ENCODE measurements at places on chromosomes 3 and 15. TPM values are rescaled to one million over a fixed set of nuclear protein-coding genes. Genes with fewer than 3 reads are reported as not detected.

GRCh38 chr15:69297642-69298353 is 914 bp upstream of the PAQR5 start:
- DNase-seq: no peak

DNA sequence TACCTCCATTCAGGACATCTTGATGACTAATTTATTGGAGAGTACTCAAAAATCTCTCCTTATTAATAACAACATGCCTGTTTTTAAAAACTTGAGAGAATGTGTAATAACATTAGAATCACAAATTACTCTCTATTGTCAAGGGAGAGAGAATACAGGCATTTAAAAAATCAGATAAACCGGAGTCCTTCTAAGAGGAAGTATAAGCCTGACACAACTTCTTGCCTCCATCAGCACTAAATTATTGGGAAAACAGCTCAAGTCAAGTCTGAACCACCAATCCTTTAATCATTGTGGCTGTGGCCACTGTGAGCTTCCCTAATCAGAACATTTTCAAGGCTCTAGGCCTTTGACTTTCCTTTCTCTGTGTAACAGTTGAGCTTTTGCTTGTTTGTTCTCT is 38.0 kb downstream of the SSR3 start:
- DNase-seq: no peak

DNA sequence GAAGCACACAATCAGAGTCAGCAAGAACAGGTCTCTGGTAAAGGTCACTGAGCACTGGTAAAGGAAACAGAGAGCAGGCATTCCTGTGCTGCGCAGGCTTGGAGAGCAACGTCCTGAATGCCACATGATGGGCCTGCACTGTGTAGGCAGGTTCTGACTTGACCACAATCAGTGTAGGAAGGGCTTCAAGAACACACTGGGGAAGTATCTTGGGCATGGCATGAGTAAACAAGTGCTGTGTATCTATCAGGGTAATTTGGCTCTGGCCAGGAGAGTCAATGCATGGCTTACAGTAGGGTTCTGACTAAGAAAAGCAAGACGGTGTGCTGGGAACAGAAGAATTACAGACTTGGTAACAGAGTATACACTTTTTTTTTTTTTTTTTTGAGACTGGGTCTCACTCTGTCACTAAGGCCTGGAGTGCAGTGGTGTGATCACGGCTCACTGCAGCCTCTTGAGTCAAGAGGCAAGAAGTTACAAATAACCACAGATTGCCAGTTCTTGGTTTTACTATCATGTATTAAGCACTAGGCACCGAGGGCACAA is 30.6 kb downstream of the TBC1D2B start:
- DNase-seq: peak; percentile 71

DNA sequence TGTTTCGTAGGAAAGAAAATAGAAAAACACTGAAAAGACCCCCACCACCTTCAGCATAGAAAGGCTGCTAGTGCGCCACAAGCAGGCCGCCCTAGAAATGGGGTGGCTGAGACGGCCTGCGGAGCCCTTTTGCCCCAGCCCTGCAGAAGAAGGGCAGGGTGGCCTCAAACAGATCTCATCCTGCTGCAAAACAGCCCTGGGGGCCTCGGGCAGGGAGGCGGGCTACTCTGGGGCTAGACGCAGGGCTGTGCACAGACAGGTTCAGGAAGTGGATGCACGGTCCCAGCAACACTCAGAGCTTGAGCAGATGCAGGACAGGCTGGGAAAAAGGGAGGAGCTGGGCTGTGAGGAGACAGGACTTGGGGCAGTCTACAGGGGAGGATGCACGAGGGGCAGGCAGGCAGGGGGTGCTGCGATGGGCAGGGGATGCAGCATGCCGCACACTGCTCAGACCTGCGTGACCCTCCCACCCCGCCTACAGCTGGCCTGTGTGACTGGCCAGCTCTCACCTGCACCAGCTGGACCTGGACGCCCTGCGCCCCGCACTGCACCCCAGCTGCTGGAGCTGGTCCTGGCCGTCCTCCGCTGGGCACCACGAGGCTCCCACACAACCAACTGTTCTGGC is 34.3 kb downstream of the ZXDC start:
- DNase-seq: no peak

Gene KLHL40
- total RNA-seq: not detected
